T-helper 2 cell (primary cell): ENCODE measurements at places on chromosomes 6 and 20.

DNA sequence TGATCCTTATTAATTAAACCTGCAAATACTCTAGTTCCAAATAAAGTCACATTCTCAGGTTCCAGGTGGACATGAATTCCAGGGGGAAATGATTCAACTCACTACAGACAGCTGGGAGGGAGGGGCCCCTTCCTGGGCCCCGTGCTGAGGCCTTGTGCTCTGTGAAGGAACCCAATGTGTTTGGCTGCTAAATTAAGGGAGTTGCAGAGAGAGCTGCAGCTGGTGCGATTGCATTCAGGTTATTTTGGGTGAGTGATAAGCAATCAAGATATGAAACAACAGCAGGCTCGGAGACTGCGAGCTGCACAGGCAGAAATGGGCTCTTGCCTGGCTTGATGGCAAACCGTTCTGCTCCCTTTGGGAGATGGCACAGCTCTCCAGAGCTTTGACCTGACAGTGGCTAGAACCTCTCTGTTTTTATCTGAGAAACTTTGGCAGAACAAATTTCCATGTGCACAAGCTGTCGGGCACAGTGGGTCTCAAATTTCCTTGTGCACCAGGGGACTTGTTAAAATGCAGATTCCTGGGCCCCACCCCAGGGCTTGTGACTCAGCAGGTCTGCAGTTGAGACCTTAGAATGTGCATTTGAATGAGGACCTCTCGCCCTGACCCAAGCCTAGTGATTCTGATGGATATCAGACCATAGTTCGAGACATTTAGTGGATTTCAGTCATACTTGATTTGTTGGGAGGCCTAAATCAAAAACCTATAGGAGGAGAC, 9.8 kb downstream of the MAPK13 start:
- no peak for DNase-seq

- DNase-seq: no peak
Observed at GRCh38 chr6:26464014-26464413, 6.3 kb downstream of the BTN2A1 start.

GRCh38 chr20:47043086-47043485, 148.4 kb downstream of the EYA2 start:
- DNase-seq: no peak

- no peak for DNase-seq
Observed at GRCh38 chr6:144898741-144899140, 613.6 kb downstream of the UTRN start.

GRCh38 chr6:28003661-28004060, 46.6 kb downstream of the OR2B6 start:
- no peak for DNase-seq

DNA sequence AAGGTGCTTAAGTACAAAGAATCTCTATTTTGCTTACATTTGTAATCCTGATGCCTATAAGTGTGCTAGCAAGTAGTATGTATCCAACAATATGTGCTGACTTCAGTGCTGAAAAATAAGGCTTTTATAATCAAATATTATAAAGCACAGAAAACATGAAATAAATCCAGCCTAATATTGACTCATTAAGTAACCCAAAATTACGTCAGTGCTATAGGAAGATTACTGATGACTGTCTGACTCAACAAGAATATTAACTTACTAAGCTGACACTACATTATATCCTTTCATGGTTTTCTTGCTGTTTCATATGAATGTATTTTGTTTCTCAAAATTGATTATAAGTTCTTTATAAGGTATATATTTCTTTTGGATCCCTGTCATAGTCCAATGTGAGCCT, 76.1 kb downstream of the ME1 start:
- DNase-seq: no peak

- no peak for DNase-seq
Observed at GRCh38 chr6:85460154-85460920, 10.5 kb downstream of the NT5E start.

DNA sequence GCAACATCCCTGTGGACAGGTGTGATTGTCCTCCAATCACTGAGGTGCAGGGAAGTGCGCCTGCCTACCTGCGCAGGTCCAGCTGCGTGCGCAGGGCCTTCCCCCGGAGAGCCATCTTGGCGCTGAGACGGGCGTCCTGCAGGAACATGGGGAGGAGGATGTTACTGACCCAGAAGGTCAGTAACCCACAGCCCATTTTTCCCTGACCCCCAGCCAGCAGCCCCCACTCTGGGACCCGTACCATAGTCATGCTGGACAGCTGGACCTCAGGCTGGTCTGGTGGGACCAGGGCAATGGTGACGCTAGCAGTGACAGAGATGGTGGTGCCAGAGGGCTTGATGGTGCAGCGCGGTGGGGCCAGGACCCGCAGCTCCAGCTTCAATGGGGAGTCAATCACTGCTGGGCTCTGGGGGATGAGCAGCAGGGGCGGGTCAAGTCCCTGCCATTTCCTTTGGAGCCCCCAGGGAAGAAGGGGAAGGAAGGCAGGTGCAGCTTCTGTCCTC, 9.7 kb downstream of the PLTP start:
- DNase-seq: no peak

DNA sequence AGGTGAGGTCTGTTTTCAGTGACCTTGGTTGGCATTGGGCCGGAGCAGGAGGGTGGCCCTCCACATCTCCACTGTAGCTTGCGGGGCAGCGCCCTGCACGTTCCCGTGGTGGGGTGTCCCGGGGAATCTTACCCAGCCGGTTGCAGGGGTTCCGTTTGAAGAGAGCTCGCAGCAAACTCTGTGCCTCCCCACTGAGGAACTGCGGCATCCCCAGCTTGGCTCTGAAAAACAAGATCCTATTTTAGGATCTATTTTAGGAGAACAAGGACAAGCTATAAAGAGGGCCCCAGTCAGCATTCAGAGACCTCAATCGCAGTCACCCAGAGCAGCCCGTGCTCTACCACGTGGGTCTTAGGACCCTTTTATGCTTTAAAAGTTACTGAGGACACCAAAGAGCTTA, 97.8 kb downstream of the RAMACL start:
- DNase-seq: no peak

- DNase-seq: no peak
Observed at GRCh38 chr20:57792386-57793080, 82.7 kb upstream of the PMEPA1 start.

DNA sequence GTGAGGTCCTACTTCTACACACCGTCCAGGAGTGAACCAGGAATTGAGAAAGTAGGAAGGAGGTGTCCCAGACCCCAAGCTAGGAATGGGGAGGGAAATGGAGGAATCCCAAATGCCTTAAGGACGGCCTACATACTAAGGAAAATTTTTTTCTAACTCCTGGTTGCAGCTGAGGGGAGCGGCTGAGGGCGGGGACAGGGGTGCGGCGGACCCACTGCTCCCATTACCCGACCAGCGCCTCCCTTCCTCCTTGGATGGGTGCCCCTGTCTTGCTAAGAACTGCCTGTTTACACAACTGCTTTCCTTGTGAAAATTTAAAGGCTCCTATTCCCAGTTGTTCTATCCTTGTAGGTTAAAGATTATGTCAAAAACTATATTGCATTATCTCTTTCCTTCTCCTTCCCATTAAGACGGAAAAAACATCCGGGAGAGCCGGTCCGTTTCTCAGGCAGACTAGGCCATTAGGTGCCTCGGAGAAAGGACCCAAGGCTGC, 699 bp upstream of the HSPA1B start:
- no peak for DNase-seq

DNA sequence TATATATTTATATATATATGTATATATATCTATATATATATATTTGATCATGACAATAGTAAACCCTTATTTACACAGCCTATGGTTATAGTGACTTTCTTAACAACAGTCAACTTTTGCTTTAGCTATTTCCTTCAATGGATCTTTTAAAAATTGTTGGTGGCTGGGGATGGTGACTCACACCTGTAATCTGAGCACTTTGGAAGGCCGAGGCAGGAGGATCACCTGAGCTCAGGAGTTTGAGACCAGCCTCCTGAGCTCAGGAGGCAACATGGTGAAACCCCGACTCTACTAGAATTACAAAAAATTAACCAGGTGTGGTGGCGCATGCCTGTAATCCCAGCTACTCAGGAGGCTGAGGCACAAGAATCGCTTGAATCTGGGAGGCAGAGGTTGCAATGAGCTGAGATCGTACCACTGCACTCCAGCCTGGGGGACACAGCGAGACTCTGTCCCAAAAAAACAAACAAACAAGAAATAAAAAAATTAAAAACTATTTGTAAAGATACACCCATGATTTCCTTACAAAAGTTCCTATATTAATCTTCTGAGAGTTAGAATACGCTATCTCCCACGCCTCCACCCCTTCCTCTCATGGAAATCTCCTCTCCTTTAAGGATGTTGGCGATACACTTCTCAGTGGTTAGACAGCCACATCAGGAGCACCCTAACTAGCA, 29.2 kb upstream of the CNKSR3 start:
- DNase-seq: no peak

- DNase-seq: no peak
Observed at GRCh38 chr6:168156742-168157265, 77.8 kb upstream of the FRMD1 start.

GRCh38 chr6:143734641-143735063, 56.9 kb downstream of the PHACTR2 start:
- DNase-seq: no peak

- no peak for DNase-seq
Observed at GRCh38 chr6:143773506-143774150, 69.5 kb upstream of the LTV1 start.

DNA sequence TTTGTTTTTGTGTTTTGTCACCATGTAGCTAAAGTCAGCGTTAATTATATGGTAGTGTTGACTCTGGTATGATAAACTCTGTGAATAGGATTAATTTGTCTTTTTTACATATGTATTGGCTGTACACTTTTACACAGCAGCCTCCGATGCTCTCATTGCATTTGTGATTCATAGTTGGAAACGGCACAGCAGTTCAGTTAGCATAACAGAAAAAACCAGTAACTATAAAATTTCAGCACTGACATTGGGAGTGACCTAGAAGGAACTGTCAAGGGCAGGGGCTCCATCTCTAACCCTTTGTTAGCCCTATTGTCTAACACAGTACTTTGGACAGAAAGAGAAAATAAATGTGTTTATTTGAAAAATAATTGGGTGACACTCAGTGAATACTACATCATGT, 5.6 kb upstream of the BEND6 start:
- DNase-seq: no peak

DNA sequence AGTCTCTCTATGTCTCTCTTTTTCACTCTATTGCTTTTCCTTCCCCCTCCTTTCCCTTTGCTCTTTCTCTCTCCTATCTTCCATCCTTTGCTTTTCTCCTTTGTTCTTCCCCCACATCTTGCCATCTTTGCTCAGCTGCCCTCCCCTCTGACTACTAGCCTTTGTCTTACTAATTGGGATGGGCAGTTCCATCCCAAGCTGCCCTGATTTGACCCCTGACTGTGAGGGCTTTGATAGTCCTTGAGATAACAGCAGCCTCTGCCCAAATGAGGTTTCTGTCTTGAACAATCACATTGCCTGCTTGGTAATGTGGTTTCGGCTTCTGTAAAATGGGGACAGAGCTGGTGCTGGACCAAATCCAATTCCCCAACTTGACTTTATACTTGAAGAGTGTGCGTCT, 327.7 kb downstream of the DHX35 start:
- DNase-seq: no peak

DNA sequence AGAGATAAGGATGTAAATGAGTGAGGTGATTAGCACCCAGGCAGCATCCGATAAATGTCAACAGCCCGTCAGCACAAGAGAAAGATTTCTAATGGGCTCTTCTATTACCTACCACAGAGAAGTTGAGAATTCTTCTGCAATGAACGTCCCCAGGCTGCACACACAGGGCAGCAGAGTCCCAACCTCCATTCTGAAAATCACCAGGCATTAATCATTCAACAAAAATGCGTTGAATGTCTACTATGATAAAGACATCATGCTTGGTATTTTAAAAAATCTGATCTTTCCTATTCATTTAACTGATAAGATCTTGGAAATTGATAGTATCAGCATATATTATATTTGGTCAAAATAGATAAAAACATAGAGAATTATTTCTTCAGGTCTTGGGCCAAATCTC, 59.5 kb upstream of the VGLL2 start:
- no peak for DNase-seq

- peak; percentile 70 for DNase-seq
Observed at GRCh38 chr6:149484733-149485700, at the start of gene ZC3H12D. Gene ZC3H12D, minus strand, starts transcription at chr6:149485014. Its CDS starts 10,471 bp downstream, at chr6:149474543.

DNA sequence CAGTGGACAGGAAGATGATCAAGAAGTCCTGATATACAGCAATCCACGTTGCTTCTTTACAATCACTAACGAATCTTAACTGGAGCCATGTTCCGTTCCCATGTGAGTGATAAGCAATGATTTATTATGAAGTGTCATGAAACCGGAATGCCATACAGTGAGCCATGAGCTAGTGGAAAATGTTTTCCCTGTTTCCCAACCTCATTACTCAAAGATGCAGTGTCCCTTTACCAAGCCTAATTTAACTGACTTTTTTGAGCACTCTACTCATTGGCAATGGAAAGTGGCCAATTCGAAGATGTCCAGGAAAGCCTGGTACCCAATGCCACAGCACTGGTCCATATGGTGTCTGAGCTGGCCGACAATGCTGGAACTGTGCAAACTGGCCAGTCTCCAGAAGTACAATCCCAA, 148.3 kb downstream of the ZNF217 start:
- no peak for DNase-seq

GRCh38 chr6:94478133-94479005, 1059.0 kb upstream of the EPHA7 start:
- no peak for DNase-seq

- DNase-seq: no peak
Observed at GRCh38 chr6:49787176-49787575, at the start of gene PGK2. Gene PGK2, minus strand, starts transcription at chr6:49787285. Its CDS starts 98 bp downstream, at chr6:49787187.
